ENCODE measurements at places on chromosomes 5 and 9. TPM values are rescaled to one million over a fixed set of nuclear protein-coding genes. Genes with fewer than 3 reads are reported as not detected.

The SUSD3 gene
- 1.1 TPM for total RNA-seq

The GPRIN1 gene
- 3.7 TPM for total RNA-seq

The MZB1 gene
- total RNA-seq, result not detected

The PKD2L2 gene
- total RNA-seq, result not detected

The RIMOC1 gene
- 10.8 TPM for total RNA-seq

The SIT1 gene
- not detected for total RNA-seq

The HAVCR2 gene
- not detected for total RNA-seq

The FAM81B gene
- not detected for total RNA-seq

The NMUR2 gene
- not detected for total RNA-seq

The CENPK gene
- 2.6 TPM for total RNA-seq

The MYMK gene
- not detected for total RNA-seq

The EGFLAM gene
- total RNA-seq, result 1.6 TPM

The SEC16A gene
- 45.7 TPM for total RNA-seq
